ENCODE measurements at places on chromosomes 3 and 15. TPM values are rescaled to one million over a fixed set of nuclear protein-coding genes. Genes with fewer than 3 reads are reported as not detected.

GRCh38 chr3:20914310-20914709 is 728.3 kb upstream of the SGO1 start:
- H3K36me3 ChIP-seq, result peaks cover 6% of the 10 kb centered on the region
- H3K4me3 ChIP-seq, result no peak overlapping the region
- H3K27me3 ChIP-seq, result no peaks in the 10 kb centered on the region
- peaks cover 16% of the 10 kb centered on the region for H3K4me1 ChIP-seq

DNA sequence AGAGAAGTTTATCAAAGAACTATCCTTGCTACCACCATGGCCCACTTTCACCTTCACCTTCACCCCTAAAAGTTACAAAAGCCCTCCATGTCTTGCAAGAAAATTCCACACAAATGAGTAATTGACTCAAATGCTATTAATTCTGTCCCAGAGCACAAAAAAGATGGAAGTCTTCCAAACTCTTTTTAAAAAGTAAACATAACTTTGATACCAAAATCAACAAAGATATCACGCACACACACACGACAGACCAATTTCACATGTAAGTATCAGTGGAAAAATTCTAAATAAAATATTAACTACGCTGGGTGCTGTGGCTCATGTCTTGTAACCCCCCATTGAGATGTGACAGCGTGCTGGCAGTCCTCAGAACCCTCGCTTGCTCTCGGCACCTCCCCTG is 1.1 kb upstream of the MCCC1 start:
- H3K27me3 ChIP-seq, result no peaks in the 10 kb centered on the region
- DNase-seq, result no peak
- H3K4me3 ChIP-seq, result no peak overlapping the region
- peaks cover 36% of the 10 kb centered on the region for H3K4me1 ChIP-seq

DNA sequence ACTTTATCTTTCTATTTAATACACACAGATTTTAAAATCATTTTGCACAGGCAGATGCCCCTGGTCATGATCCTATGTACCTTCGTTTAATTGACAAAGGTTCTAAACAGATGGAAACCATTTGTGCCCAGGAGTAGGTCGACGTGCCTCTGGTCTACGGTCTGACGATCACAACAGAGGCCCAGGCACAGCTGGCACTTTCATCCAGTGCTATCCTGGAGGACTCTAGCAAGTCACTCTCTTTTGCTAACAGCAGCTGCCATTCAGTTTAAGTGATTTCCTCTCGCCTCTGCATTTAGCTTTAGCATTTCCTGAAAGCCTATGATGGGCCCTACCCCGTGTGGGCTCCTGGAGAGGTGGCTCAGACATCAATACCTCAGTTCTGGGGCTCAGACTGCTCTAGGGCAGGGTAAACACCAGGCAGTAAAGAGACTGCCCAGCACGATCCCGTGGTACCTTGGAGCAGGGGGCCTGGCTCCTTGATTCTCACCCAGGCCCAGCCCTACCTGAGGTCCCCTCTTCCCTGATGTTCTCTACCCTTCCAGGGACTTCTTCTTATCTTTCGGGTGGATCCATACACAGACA is 83.2 kb upstream of the SNRPA1 start:
- no peak overlapping the region for H3K4me3 ChIP-seq
- no peak for DNase-seq
- peaks cover 5% of the 10 kb centered on the region for H3K27me3 ChIP-seq
- H3K36me3 ChIP-seq, result no peaks in the 10 kb centered on the region
- peaks cover 6% of the 10 kb centered on the region for H3K4me1 ChIP-seq
- no peak overlapping the region for H3K27ac ChIP-seq

GRCh38 chr15:78641102-78641748 is at the start of gene CHRNB4:
TSS of gene CHRNB4 (minus strand) at chr15:78641210. CDS start at chr15:78641133, 77 bp downstream.
- peaks cover 21% of the 10 kb centered on the region for H3K4me1 ChIP-seq
- no peaks in the 10 kb centered on the region for H3K27me3 ChIP-seq
- DNase-seq, result peak; percentile 56
- no peak within 1 kb of the TSS for H3K27ac ChIP-seq
- peak within 1 kb of the TSS; percentile 73 for H3K4me3 ChIP-seq
- H3K36me3 ChIP-seq, result no peaks in the 10 kb centered on the region

CLRN1 gene
- not detected for total RNA-seq

GRCh38 chr3:1830851-1831250 is 267.8 kb upstream of the CNTN4 start:
- no peak overlapping the region for H3K4me3 ChIP-seq
- H3K36me3 ChIP-seq, result no peaks in the 10 kb centered on the region
- H3K27ac ChIP-seq, result peak overlapping the region; percentile 60
- H3K4me1 ChIP-seq, result peaks cover 13% of the 10 kb centered on the region
- no peak for DNase-seq

DNA sequence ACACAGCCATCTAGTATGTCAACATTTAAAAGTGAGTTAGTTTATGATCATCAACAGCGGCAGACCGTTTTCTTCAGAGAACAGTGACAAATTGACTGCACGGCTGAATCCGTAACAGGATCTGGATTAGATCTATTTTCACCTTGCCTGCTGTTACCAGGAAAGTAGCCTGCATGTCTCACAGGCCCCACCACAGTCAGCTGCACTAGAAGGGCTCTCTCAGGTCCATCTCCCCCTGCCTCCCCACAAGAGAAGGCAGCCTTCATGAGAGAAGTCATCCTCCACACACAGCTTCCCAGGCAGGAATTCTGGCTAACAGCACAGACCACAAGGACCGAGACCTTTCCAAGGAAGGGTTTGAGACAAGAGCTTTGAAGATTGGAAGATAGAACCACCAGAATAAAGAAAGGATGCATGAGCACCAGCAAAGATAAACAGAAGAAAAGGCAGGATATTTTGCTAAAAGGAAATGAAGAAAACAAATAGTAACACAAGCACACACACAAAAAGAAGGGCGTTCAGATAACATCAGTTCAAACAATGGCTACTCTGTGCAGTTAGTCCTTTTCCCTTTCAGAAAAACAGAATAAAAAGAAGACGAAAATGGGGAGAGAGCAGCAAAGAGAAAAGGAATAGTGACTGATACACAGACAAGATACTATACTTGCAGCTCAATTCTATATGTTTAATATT is 127.5 kb downstream of the SNRK start:
- no peak overlapping the region for H3K27ac ChIP-seq
- H3K4me3 ChIP-seq, result no peak overlapping the region
- H3K36me3 ChIP-seq, result no peaks in the 10 kb centered on the region
- no peaks in the 10 kb centered on the region for H3K27me3 ChIP-seq
- H3K4me1 ChIP-seq, result peaks cover 12% of the 10 kb centered on the region

GRCh38 chr15:53576841-53577240 is 182.6 kb downstream of the WDR72 start:
- H3K36me3 ChIP-seq, result no peaks in the 10 kb centered on the region
- H3K27me3 ChIP-seq, result peaks cover 19% of the 10 kb centered on the region
- DNase-seq, result no peak
- H3K27ac ChIP-seq, result no peak overlapping the region
- no peaks in the 10 kb centered on the region for H3K4me1 ChIP-seq

GRCh38 chr3:194575484-194576210 is 57.6 kb downstream of the TMEM44 start:
- no peaks in the 10 kb centered on the region for H3K36me3 ChIP-seq

DNA sequence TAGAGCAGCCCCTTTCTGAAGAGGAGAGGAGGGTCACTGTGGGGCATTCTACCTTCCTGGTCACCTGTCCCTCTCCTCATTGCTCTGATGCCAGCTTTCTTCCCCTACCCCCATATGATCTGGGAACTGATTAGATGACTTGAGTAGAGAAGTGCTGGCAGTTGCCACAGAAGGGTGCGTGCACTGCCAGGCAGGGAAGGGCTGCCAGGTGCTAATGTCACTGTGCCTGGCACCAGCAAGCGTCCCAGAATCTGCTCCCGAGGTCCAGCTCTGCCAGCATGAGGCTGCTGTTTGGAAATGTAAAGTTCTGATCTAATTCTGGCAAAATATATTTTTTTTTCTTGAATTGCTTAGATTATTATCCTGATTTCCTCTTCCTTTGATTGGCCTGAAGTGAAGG is 52.8 kb downstream of the PPM1L start:
- H3K4me1 ChIP-seq, result peaks cover 5% of the 10 kb centered on the region
- no peaks in the 10 kb centered on the region for H3K27me3 ChIP-seq
- H3K27ac ChIP-seq, result no peak overlapping the region
- no peak overlapping the region for H3K4me3 ChIP-seq
- no peak for DNase-seq

DNA sequence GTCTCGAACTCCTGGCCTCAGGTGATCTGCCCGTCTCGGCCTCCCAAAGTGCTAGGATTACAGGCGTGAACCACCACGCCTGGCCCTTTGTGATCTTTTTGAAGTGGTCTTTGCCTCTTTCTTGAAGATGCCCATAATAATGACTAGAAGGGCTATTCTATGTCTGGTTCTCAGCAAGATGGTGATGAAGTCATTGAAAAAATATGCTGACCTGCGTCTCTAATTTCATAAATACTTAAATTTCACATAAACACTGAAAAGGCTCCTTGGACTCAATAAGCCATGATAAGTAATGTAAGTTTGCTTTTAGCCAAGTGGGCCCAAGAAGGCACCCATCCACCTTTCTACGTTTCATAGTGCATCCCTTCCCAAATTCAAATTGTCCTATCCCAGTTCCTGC is 775 bp upstream of the MAPK6 start:
- no peaks in the 10 kb centered on the region for H3K36me3 ChIP-seq
- peaks cover 31% of the 10 kb centered on the region for H3K4me1 ChIP-seq
- no peak for DNase-seq
- no peaks in the 10 kb centered on the region for H3K27me3 ChIP-seq
- peak overlapping the region; percentile 100 for H3K27ac ChIP-seq
- H3K4me3 ChIP-seq, result peak overlapping the region; percentile 98

- no peaks in the 10 kb centered on the region for H3K27me3 ChIP-seq
- DNase-seq, result no peak
- H3K4me3 ChIP-seq, result no peak overlapping the region
- H3K36me3 ChIP-seq, result no peaks in the 10 kb centered on the region
- H3K27ac ChIP-seq, result no peak overlapping the region
These were observed 168.9 kb downstream of the KLHL25 start for GRCh38 chr15:85625856-85626255.

DNA sequence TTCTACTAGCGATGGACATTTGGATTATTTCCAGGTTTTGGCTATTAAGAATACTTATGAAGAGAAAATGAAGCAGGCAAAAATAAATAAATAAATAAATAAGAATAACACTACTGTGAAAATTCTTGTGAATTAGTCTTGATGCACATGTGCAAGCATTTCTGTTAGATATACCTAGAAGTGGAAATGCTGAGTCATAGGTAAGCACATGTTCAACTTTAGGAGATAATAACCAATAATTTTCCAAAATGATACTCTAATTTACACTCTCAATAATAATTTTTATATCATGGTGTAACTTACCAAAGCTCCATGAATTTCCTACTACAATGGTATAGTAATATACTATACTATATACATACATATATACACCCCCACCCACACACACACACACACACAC is 23.4 kb downstream of the EMC4 start:
- peaks cover 10% of the 10 kb centered on the region for H3K36me3 ChIP-seq
- DNase-seq, result no peak
- H3K27ac ChIP-seq, result no peak overlapping the region
- no peak overlapping the region for H3K4me3 ChIP-seq
- no peaks in the 10 kb centered on the region for H3K4me1 ChIP-seq
